B cell (primary cell): ENCODE measurements at places on chromosomes 16 and 17.

GRCh38 chr16:23803591-23804123 is 32.1 kb upstream of the PRKCB start:
- peak; percentile 80 for DNase-seq

DNA sequence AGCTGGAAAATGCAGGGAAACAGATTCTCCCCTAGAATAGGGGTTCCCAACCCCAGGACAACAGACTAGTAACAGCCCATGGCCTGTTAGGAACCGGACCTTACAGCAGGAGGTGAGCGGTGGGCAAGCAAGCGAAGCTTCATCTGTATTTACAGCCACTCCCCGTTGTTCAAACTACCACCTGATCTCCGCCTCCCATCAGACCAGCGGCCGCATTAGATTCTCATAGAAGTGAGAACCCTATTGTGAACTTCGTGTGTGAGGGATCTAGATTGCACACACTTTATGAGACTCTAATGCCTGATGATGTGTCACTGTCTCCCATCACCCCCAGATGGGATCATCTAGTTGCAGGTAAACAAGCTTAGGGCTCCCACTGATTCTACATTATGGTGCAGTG is 3.5 kb downstream of the CD300LB start:
- DNase-seq, result no peak

GRCh38 chr17:49748791-49749190 is 15.1 kb downstream of the FAM117A start:
- DNase-seq, result peak; percentile 67

DNA sequence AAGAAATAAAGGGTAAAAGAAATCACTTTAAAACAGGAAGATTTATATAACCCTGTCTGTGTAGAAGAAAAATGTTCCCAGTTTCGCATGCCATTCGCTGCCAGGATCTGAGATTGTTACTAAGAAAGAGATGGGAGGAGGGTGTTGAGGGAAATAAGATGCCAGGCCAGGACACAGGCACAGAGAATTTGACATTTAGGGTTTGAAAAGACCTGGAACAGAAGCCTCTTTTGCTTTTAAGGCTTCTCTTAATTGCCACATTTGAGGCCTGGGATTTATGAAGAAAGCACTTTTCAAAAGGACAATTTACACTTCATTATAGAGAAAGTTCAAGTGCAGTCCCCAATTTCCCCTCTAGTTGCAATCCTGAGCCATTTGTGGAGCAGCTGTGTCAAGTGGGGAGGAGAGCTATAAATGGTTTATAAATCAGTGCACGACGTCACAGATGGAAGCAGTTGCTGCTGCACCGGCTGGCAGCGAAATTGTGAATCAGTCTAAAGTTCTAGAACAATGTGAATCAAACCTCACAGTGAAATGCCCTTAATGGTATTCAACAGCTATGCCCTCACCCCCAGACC is 26.5 kb upstream of the C16orf87 start:
- DNase-seq, result no peak

DNA sequence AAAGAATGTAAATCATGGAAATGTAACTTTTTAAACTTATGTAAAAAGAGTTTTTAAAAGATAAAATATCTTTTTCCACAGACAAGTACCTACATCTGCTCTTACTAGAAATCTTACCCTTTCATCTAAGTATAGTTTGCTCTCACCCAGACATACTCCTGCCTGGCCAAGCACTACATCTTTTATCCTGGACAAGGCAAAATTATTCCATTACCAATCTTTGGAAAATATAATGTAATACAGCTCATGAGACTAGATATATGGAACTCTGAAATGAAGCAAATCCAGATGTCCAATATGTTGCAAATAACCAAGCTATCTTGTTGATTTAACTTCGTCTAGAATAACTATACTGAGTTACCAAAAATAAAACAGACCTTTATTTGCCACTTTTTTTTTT is 50.0 kb downstream of the VMP1 start:
- no peak for DNase-seq

- DNase-seq, result no peak
Observed at GRCh38 chr16:11218604-11218962, 37.4 kb downstream of the SOCS1 start.
